ENCODE measurements at places on chromosomes 12 and 14. TPM values are rescaled to one million over a fixed set of nuclear protein-coding genes. Genes with fewer than 3 reads are reported as not detected.

GRCh38 chr14:20002319-20002718 is 356 bp downstream of the OR4Q2 start:
- DNase-seq, result no peak

GRCh38 chr12:53381731-53382630 is 2.0 kb downstream of the SP1 start:
- DNase-seq, result peak; percentile 76

DNA sequence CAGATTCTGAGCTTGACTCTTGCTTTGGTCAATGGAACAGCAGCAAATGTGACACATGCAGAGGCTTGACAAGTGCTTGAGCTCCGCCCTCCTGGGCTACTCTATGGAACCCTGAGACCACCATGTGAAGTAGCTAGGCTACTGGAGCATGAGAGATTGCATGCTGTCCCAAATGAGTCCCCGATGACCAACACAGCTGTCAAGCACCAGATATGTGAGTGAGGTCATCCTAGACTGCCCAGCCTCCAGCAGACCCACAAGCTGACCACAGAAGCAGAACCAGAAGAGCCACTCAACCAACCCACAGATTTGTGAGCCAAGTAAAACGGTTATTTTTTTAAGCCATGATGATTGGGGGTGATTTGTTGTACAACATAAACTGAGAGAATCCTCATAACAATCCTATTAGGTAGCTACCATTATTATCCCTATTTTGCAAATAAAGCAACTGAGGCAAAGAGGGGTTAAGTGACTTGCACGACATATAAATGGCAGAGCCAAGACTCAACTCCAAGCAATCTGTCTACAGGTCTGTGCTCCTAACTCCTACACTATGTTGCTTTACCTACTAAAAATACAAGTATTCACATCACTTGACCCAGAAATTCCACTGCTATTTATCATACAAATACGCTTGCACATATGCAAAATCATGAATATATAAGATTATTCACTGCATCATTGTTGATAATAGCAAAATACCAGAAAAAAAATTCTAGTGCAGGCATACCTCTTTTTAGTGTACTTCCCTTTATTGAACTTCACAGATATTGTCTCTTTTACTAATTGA is 136.2 kb downstream of the NDUFA12 start:
- DNase-seq, result no peak

DNA sequence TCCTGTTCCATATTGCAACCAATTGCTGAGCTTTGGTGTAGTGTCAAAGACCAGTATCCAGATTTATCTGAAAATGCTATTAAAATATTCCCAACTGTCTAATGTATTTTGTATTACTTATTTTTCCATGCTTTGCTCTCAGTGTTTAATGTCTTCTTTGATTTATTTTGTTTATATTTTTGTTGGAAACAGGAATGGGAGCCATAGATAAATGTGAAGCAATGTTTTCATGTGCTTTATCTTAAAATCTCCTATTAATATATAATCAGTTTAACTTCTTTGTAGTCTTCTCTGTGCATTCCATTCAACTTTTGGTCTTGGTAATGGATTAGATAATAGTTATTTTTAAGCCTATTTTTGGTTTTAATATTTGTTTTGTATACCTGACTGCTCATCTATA is 8.8 kb downstream of the RAP1B start:
- DNase-seq, result no peak

Gene OXA1L
- total RNA-seq, result 96.1 TPM

Gene LGR5
- 0.31 TPM for total RNA-seq

- no peak for DNase-seq
Observed at GRCh38 chr12:116892349-116893140, 11.3 kb upstream of the HRK start.

DNA sequence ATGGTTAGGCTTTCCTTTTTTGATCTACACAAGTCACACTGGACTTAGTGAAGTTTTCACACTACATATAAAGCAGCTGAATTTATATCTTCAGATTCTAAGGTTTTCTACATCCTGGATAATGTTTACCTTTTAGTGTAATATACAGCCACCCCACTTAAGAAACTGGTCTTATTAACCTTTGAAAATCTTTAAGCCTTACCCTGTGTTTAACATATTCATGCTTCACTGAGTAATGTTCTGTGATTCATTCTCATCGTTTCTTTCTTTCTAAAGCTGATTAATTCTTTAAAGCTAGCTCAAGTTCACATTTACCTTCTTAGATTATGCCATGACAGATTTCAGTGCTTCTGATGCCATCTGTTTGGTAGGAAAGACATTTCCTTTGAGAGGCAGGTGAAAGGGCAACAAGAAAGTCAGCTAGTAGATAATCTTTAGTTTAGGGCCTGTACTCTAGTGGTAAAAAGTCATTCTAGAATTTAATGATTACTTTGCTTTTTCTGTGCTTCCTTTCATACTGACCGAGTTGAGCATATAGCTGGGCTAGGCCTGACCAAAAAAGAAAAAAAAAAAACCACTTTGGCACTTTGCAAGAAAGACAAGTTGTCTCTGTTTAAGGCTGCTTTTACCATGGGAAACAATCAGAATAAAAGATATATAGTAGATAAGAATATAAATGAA is 690.9 kb upstream of the FBXO33 start:
- DNase-seq, result no peak

DNA sequence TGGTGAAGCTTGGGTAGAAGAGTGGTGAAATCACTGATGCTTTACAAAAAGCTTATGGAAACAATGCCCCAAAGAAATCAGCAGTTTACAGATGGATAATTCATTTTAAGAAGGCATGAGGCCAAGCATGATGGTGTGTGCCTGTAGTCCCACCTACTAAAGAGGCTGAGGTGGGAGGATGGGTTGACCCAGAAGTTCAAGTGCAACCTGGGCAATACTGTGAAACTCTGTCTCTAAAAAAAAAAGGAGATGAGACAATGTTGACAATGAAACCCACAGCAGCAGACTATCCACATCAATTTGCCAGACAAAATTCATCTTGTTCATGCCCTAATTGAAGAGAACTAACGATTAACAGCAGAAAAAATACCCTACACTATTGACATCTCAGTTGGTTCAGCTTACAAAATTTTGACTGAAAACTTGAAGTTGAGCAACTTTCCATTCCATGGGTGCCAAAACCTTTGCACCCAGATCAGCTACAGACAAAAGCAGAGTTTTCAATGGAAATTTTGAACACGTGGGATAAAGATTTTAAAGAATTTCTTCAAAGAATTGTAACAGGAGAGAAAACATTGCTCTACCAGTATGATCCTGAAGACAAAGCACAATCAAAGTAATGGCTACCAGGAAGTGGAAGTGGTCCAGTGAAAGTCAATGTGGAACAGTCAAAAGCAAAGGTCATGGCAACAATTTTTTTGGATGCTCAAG is 26.7 kb downstream of the BTG1 start:
- DNase-seq, result no peak

- no peak for DNase-seq
Observed at GRCh38 chr12:15307079-15307478, 15.2 kb upstream of the PTPRO start.

GRCh38 chr14:52052288-52052943 is 16.4 kb downstream of the NID2 start:
- no peak for DNase-seq

Gene OASL
- 0.70 TPM for total RNA-seq

- no peak for DNase-seq
Observed at GRCh38 chr12:71878208-71878607, 38.6 kb downstream of the TBC1D15 start.

DNA sequence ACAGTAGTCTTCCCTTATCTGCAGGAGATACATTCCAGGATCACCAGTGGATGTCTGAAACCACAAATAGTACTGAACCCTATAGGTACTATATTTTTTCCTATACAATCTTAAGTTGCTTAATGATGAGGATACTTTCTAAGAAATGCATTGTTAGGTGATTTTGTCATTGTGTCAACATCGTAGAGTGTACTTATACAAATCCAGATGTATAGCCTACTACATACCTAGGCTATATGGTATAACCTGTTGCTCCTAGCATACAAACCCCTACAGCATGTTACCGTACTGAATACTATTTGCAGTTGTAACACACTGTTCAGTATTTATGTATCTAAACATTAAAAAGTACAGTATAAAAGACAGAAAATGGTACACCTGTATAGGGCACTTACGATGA is 165.9 kb downstream of the SLC35F4 start:
- DNase-seq, result no peak

DNA sequence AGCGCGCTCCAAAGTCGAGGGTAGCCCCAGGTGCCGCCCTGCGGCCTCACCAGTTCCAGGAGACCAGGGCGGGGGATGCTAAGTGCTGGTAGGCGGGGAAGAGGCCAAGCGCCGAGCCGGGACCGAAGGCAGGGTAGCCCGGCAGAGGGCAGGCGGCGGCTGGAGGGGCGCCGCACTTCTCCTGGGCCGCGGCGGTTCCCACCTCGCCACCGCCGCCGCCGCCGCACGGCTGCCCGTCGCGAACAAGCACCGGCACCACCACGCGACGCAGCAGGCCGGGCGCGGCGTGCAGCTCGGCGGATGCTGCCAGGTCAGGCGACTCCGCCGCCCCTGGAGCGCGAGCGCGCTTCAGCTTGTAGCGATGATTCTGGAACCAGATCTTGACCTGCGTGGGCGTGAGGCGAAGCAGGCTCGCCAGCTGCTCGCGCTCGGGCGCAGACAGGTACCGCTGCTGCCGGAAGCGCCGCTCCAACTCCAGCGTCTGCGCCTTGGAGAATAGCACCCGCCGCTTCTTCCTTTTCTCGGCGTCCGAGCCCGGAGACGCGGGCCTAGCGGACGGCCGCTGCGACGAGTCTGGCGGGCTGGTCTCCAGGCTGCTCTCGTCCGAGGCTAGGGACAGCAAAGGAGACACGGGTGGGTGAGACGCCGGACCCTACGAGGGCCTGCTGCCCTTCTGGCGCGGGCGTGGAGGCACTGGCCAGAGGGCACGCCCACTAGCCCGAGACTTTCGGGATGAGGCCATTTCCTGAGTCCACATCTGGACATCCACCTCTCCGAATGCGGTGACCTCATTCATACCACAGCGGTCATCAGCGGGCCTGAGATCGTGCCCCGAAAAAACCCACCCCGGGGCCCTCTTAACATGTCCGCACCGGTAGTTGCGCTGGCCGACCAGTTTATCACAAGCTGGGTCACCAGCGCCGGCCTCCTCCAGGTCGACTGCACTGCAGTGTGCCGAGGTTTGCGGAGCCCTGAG is 1.3 kb downstream of the NKX2-8 start:
- DNase-seq, result no peak

Gene CCDC177
- not detected for total RNA-seq

GRCh38 chr12:112321245-112321644 is 61.0 kb downstream of the HECTD4 start:
- DNase-seq, result no peak

GRCh38 chr14:105602243-105602750 is 75.9 kb downstream of the TMEM121 start:
- no peak for DNase-seq

DNA sequence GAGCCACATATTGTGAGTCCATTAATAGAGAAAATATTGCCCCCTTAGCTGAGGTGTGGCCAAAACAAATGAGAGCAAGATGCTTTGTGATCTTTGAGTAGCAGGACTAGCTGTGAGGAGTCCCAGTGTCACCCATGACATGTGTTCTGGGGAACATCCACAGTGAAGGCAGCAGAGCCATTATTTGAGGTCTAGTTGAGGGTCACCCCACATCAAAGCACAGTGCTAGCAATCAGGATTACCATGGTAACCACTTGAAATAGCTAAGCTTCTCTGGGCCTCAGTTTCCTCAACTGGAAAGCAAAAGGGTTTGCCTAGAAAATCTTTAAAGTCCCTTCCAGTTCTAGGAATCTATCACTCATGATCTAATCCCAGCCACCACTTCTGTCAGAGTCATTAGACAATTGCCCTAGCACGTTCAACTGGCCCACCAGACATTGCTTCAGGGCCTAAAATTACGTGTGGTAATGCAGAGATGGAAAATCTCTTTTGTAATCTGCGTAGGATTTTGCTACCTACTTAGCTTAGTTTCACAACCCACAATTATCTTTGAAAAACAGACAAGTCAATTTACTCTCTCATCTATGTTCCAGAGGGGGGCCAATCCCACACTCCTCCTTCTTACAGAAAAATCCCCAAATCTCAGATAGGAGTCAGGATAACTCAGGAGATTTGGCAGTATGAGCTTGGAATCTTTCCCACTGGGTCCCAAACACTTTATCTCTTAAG is 251.2 kb upstream of the EGLN3 start:
- no peak for DNase-seq

DNA sequence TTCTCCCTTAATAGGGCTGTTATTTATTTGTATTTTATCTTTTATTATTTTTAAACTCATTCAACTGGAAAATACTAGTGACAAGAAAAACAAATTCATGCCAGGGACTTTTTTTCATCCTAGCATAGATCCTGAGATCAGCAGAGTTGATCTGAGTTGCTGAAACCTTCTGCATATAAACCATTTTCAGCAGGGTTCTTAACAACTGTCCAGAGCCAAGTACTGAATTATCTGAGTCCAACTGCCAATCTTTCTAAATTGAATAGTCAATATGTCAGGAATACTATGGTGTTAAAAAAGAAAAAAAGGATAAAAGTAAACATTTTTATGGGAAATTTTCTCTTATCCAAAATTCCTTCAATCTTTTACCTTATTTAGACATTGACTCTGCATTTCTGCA is 28.6 kb downstream of the CDC42BPB start:
- no peak for DNase-seq

GRCh38 chr14:35355981-35356841 is 48.3 kb downstream of the NFKBIA start:
- no peak for DNase-seq

DNA sequence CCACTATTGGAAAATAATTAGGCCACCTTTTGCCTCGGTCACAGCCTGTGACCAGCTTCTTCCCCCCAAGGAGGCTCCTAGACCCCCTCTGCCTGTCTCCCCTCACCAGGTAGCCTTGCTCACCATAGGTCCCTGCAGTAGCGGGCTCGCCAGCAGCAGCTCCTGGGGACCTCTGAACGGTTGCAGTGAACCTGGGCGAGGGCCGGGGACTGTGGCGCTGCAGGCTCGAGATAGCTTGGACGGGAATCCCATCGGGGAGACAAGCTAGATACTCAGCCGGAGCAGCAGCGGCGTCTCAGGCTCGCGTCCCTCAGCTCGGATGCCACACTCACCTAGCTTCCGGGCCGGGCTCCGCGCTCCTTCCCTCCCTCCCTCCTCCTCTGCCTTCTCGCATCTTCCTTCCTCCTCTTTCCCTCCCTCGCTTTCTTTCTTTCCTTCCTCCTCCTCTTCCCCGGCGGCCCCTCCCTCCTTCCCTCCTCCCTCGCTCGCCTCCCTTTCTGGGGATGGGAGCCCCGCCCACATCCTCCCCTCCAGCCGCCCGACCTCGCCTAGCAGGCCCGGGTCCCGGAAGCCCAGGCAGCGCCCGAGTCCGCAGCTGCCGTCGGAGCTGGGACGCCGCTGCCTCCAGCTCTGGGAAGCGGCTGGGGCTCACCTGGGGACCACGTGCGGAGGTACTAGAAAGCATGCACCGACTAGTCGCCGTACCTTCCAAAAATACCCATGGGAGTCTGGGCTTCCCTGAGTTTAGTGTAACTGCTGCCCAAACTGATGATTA is at the start of gene BMP4:
BMP4 (minus strand) TSS at position 399 of the 775 bp plus-strand sequence. CDS start 4,603 bp downstream, outside the sequence.
- DNase-seq, result peak; percentile 84

- DNase-seq, result peak; percentile 70
Observed at GRCh38 chr12:94676031-94676641, 25.8 kb upstream of the TMCC3 start.

- no peak for DNase-seq
Observed at GRCh38 chr14:67725171-67725570, 23.5 kb downstream of the RDH12 start.

GRCh38 chr14:20438664-20439063 is 2.7 kb upstream of the KLHL33 start:
- no peak for DNase-seq

GRCh38 chr12:57461276-57461916 is 1.8 kb downstream of the GLI1 start:
- peak; percentile 71 for DNase-seq

All from right atrium auricular region (tissue), 2 donors.